ENCODE measurements at places on chromosomes 2 and 18.

GRCh38 chr2:31020713-31021112 lies 117.5 kb downstream of the GALNT14 start:
- DNase-seq, result no peak

- no peak for DNase-seq
Observed at GRCh38 chr18:57008001-57008686, 138.7 kb upstream of the BOD1L2 start.

- no peak for DNase-seq
Observed at GRCh38 chr18:77001041-77001440, 131.5 kb downstream of the MBP start.

GRCh38 chr2:172571245-172571644 lies 15.4 kb downstream of the PDK1 start:
- DNase-seq, result no peak

DNA sequence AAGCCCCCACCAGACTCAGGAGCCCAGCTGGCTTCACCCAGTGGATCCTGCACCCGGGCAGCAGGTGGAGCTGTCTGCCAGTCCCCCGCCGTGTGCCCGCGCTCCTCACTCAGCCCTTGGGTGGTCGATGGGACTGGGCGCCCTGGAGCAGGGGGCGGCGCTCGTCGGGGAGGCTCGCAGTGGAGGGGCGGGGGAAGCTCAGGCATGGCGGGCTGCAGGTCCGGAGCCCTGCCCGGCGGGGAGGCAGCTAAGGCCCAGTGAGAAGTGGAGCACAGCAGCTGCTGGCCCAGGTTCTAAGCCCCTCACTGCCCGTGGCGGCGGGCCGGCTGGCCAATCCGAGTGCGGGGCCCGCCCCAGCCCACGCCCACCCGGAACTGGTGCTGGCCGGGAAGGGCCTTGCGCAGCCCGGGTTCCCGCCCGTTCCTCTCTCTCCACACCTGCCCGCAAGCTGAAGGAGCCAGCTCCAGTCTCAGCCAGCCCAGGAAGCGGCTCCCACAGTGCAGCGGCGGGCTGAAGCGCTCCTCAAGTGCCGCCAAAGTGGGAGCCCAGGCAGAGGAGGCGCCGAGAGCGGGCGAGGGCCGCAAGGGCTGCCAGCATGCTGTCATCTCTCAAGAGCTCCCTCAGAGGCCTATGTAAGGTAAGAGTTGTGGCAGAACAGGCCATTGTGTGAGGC lies 1307.8 kb upstream of the TMEFF2 start:
- no peak for DNase-seq

DNA sequence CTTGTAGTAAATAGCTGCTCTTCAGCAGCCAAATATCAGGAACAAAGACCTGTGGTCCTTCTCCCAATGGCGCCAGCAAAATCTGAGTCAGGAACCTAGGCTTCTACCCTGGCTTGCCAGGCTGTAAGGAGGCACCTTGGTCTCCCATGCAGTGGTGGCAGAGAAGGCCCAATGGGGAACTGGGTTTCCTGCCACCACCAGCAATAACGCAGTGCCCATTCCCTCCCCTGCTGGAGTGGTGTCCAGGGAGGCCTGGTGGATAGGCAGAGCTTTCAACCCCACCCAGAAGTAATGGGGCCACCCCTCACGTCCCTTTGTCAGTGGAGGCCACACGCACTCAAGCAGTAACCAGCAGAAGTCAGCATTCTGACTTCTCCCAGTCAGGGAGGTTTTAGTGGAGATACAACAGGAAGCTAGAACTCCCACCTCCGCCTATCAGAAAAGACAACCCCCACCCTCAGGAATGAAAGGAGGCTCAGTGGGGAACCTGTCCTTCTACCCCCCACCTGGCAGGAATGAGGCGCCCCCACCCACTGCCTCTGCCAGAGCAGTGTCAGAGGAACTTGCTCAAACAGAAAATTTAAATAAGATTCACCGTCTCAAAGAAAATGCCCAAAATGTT lies 132.4 kb downstream of the COPS8 start:
- DNase-seq, result no peak

GRCh38 chr2:88350331-88351248 lies 101.9 kb downstream of the FOXI3 start:
- peak; percentile 57 for DNase-seq

DNA sequence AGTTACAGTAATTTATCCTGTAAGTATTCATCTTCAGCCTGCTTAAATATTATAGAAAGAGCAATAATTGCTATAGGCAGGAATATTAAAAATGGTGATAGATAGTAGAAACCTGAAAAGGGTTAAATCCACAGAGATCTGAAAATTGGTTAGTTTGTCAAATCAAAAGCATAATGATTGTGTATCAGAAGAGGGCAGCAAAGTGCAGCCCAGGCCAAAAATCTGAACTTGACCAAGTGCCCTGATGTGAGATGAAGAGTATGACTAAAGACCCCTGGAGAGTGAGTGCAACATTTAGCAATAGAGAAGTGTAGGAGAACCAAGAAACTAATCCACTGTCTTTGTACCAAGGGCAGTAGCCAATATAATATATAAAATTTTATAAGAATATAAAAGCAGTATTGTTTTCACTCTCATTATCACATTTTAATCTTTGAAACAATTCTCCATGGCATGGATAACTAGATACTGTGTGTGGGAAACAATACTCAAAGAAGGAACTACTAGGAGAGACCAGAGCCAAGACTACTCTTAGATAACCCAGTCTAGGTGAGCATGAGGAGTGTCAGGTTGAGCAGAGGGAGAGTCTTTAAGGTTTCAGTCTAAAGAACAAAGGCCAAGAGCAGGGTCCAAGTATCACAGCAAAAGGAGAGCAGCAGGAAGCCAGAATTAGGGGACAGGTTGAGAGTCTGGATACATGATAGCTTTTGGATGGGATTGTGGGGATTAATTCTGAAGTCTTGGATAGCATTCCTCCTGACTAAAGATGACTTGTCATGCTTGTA lies 148.7 kb downstream of the CALCRL start:
- no peak for DNase-seq

- no peak for DNase-seq
Observed at GRCh38 chr2:203672856-203673255, 33.6 kb upstream of the CD28 start.

DNA sequence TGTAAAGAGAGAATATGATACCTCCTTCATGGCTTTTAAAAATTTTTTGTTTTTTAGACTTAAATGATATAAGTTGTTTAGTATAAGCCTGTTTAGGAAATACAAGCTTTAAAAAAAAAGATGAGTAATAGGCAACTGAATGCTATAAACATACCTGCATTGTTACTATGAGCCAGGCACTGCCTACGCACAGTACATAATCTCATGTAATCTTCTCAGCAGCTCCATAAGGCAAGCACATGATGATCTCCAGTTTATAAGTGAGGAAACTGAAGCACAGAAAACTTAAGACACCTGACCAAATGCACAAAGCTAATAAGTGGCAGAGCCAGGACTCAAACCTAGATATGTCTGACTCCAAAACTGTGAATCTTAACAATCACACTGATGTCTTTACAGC lies 156.3 kb upstream of the SLC1A4 start:
- DNase-seq, result no peak

- DNase-seq, result no peak
Observed at GRCh38 chr2:32715391-32715841, 87.6 kb downstream of the TTC27 start.

DNA sequence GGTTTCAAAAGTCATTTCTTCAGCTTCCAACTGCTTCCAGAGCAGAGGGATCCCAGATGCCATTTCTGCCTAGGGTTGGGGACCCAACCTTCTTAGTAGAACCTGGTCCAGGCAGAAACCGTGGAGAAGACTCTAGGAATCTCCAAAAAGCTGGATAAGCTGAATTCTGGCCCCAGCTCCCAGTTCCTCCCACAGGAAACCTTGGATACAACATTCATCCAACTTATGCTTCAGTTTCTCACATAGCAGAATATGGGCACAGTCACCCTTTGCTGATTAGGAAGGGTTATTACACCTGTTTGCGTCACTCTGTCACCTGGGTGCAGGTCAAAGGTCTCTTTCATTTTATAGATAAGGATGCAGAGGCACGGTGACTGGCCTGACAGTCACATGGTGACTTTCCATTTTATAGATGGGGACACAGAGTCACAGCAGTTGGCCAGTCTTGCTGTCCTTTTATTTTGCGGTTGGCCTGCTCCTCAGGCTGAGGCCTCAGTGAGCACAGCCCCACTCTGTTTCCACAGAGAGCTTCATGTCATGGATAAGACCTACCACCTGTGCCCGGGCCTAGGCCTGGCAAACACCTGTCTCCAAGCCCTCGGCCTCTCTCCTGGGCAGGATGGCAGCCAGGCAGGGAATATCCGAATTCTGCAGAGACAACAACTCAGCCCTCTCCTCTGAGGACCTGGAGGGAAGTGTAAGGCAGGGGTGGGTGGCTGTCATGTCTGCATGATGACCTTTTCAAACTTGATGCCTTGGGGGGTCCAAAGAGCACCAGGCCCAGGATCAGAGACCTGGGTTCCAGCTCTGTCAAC lies 148.8 kb downstream of the SMAD7 start:
- no peak for DNase-seq

- DNase-seq, result no peak
Observed at GRCh38 chr2:18403921-18404522, 156.4 kb downstream of the RDH14 start.

DNA sequence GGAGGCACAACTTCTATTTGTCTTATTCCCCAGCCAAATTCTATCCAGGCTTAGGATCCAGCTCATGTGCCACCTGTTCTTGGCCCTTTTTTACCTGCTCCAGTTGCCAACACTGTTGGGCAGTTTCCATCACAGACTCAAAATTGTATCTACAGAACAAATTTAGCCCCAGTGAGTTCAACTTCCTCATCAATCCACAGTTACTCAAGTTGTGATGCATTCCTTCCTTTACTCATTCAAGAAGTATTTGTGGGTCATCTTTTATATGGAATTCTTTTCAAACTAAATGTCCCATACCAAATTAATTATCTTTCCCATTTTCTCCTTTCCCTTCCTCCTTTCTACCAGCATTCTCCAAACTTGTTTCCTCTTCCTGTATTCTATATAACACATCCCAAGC lies 12.7 kb upstream of the DDX18 start:
- no peak for DNase-seq

DNA sequence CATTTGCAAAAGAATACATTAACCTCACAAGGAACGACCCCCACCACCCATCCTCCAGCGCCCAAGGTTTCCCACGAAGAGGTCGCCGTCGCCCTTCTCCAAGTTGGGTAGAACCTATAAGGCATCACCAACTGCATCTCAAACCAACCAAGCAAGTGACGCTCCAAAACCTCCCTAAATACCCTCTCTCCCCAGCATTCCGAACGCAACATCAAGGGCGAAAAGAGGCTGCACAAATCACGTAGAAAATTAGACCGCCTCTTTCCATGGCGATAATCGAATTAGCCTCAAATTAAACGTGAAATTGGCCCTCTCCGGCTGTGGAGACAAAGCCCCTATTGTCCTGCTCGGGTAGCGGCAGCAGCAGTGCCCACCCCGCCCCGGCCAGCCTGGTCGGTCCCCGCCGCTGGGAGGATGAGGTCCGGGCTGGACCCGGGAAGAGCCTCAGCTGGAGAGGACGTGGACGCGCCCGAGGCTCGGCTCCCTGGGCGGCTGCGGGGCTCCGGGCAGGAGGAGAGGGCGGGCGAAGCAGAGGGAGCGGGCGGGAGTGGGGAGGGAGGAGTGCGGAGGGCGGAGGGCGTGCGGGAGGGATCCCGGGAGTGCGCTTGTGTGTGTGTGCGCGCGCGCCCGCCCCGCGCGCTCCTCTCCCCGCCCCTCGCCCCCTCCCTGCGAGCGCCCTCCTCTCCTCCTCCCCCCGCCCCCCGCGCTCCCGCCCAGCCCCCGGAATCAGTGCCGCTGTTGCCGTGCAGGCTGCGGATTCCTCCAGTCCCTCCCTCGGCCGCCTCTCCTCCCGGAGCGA lies at the start of gene SPTBN1:
TSS of gene SPTBN1 (plus strand) at position 765 of the 799 bp plus-strand sequence. CDS start 70,092 bp downstream, outside the sequence.
- no peak for DNase-seq

DNA sequence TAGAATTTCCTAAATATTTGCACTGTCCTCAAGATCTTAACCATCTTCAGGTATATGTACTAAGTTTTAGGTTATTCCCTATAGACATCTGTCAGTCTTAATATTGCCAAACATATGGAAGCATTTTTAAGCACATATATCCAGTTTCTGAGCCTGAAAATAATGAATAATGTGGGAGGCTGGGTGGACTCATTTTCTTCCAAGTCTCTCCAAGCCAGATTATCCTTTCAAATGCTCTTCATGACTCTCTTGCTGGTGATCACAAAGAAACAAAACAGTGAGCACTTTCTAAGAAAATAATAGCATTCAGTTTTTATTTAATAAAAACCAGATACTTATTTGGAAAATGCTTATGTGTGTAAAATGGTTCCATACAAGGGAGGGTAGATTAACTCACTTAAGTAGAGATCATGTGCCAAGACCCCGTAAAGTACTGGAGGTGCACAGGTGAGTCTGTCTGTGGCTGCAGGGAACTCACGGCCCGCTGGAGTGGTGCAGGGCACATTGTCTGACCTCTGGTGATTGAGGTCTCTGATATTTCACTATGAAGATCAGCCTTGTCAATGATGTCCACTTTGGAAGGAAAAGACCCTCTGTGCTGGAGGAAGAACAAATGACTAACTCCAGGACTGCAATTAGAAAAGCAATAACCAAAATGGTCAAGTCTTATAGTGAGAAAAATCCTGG lies 161.6 kb downstream of the TMEM18 start:
- DNase-seq, result no peak

GRCh38 chr18:23131693-23132319 lies 3.5 kb upstream of the CABLES1 start:
- peak; percentile 57 for DNase-seq

DNA sequence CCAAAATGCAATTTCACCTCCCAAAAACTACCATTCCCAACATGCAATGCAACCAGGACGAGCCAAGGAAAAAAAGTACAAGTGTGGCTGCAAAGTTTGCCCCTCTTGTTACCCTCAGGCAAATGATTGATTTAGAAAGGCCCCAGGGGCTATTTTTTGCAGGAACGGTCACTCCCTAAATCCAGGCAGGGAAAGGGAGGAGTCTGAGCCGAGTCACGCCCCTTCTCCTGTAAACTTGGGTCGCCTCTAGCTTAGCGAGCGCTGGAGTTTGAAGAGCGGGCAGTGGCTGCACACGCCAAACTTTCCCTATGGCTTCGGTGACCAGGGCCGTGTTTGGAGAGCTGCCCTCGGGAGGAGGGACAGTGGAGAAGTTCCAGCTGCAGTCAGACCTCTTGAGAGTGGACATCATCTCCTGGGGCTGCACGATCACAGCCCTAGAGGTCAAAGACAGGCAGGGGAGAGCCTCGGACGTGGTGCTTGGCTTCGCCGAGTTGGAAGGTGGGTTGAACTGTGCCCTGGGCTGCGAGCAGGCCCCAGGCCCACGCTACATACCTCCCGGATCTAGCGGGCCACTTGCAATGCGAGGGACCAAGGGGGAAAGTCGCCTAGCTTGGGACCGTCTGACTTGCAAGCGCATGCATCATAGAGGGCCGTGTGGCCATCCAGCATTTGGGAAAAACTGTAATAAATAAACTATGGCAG lies at the start of gene GALM:
TSS of gene GALM (plus strand) at position 261 of the 702 bp plus-strand sequence. CDS start at position 309, 48 bp downstream.
- no peak for DNase-seq
